ENCODE measurements at places on chromosomes 6 and 20.

DNA sequence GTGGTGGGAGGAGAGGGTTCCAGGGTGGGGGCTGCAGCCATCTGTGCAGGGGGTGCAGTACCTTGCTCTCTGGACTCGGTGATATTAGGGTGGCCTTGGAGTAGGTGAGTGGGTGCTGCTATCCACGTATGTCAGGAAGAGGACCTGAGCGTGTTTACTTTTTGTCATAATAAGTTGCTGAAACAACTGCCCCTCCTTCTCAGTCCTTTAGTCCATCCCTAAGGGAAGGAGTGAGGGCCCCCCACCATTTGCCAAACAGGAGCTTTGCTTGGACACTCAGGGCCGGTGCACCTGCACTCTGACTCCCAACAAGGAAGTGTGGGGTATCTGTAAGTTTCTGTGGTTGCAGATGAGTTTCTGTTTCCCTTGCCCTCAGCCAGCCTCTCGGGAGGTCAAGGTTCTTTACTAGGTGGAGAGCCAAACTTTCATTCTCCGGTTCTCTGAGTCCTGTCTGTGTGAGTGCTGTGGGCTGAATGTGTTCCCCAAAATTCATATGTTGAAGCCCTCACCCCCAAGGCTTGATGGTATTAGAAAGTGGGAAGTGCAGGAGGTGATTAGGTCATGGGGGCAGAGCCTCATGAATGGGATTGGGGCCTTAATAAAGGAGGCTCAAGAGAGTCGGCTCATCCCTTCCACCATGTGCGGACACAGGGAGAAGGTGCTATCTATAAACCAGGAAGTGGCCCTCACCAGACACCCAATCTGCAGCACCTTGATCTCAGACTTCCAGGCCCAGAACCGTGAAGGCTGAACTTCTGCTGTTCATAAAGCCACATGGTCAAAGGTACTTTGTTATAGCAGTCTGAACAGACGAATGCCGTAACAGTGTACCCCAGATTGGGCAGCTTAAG is 19.6 kb upstream of the CCR6 start:
- no peak for DNase-seq

GRCh38 chr6:50846852-50847155 is 28.1 kb downstream of the TFAP2B start:
- DNase-seq, result no peak

- no peak for DNase-seq
Observed at GRCh38 chr6:36479256-36479655, 36.5 kb downstream of the KCTD20 start.

DNA sequence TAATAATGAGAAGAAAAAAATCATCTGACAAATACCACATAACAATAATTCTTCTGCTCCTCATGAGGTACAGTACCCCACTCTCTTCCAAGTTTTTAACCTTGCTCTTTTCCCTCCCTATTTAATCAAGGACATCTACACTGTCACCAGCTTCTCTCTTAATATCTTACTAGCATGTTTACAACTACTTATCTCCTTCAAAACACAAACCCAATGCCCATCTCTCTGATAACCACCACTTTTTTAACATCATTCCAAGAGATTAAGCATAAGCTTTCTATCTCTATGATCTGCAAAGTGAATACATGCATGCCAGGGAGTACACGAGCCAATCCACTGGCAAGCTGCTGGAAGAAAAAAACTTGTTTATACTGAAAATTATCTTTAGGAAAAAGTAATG is 10.3 kb downstream of the CEP85L start:
- DNase-seq, result no peak

DNA sequence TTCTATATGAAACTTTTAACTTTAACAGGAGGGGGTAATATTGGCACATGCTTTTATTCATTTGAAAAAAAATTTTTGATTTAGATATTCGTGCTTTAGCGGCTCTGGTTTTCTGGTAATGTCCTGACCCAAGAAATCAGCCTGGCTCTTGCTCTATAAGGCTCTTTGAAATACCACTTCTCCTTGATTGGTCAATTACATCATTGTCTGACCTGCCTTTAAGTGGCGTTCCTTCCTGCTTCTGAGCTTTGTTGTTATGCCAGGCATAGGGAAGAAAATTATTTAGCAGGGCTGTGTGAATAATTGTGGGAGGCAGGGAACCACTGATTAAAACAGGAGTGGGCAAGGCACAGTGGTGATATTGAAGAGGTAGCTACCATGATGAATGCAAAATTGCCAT is 3.9 kb downstream of the RNF144B start:
- DNase-seq, result no peak

- DNase-seq, result no peak
Observed at GRCh38 chr20:796921-797320, 28.6 kb upstream of the SLC52A3 start.

- no peak for DNase-seq
Observed at GRCh38 chr20:39190666-39191570, 228.8 kb downstream of the DHX35 start.

- no peak for DNase-seq
Observed at GRCh38 chr6:76003113-76003512, 69.3 kb downstream of the IMPG1 start.

GRCh38 chr6:168122011-168122410 is 43.0 kb upstream of the FRMD1 start:
- no peak for DNase-seq

- DNase-seq, result no peak
Observed at GRCh38 chr6:31908791-31909190, 6.9 kb upstream of the ZBTB12 start.

Data from activated CD8-positive, alpha-beta memory T cell treated with anti-CD3 and anti-CD28 coated beads for 1 hour (primary cell).